ENCODE measurements at places on chromosomes 3 and 15.

GRCh38 chr3:47464588-47464987, 11.2 kb downstream of the SCAP start:
- no peaks in the 10 kb centered on the region for H3K27me3 ChIP-seq
- H3K27ac ChIP-seq = no peak overlapping the region
- peaks cover 2% of the 10 kb centered on the region for H3K4me1 ChIP-seq
- peaks cover 2% of the 10 kb centered on the region for H3K36me3 ChIP-seq
- no peak overlapping the region for H3K4me3 ChIP-seq

GRCh38 chr3:69445024-69445423, 59.1 kb upstream of the FRMD4B start:
- no peaks in the 10 kb centered on the region for H3K36me3 ChIP-seq
- H3K27me3 ChIP-seq = no peaks in the 10 kb centered on the region

DNA sequence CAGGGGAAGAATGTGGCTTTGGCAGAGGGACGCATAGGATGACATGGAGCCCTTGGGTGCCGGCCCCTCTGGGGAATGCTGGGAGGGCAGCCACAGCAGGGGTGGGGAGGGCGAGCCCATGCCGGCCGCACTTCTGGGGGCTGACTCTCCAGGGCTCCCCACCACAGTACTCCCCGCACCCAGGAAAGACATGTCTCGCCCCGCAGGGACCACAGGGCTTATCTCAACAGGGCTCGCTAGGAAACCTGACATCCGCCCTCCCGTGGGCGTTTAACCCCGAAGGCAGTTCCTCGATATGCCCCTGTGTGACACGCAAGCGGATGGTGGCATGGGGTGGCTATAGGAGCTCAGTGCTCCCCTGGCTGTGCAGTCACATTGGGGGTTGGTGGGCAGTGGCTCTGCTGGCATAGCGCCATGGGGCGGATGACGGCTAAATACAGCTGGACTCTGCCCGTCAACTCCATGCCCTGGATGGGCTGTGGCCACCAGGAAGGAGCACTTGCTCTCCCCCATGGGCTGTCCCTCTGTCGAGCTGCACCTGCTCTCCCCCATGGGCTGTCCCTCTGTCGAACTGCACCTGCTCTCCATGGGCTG, 141.4 kb downstream of the ADAMTS17 start:
- no peak overlapping the region for H3K27ac ChIP-seq
- H3K4me1 ChIP-seq = peaks cover 14% of the 10 kb centered on the region
- no peaks in the 10 kb centered on the region for H3K36me3 ChIP-seq

GRCh38 chr15:83284559-83285283, at the start of gene BNC1:
Gene BNC1 (minus strand): TSS chr15:83284664. CDS start chr15:83284628, 36 bp downstream.
- peak within 1 kb of the TSS; percentile 39 for H3K4me3 ChIP-seq
- H3K27ac ChIP-seq = no peak within 1 kb of the TSS
- H3K36me3 ChIP-seq = no peaks in the 10 kb centered on the region
- no peak for DNase-seq
- H3K4me1 ChIP-seq = no peaks in the 10 kb centered on the region

DNA sequence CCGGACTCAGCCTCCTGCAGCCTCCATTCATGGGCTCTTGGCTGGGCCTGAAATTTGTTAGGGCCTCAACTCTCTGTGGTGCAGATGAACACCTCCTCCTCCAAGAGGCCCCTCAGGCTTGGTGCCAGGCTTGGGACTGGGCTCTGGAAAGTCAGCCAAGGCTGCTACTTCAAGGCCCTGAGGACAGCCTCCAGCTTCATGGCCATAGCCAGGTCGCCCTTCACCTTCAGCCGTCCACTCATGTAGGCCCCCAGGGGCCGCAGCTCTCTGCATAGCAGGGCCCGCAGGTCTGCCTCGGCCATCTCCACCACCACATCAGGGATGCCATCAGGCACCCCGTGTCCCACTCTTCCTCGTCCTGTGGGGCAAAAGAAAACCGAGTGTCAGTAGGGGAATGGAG, 8.3 kb downstream of the STOML1 start:
- no peak overlapping the region for H3K4me3 ChIP-seq
- no peaks in the 10 kb centered on the region for H3K27me3 ChIP-seq
- no peak overlapping the region for H3K27ac ChIP-seq
- no peaks in the 10 kb centered on the region for H3K36me3 ChIP-seq

DNA sequence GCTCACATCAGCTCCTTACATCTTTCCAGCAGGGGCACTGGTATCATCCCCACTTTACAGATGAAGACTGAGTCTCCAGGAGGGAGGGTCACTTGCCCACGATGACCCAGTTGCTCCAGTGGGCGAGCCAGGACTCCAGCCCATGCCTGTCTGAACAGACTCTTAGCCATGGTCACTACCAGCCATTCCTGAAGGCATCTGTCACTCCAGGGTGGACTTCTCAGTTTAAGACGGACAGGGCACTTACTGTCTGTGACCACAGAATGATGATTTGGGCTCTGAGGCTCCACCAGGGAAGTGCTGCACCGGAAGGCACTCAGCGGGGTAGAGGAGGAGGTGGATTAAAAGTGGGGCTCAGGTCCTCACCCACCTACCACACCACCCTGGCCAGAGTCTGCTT, 104.0 kb upstream of the SLC6A6 start:
- no peak overlapping the region for H3K27ac ChIP-seq
- H3K4me1 ChIP-seq = no peaks in the 10 kb centered on the region
- H3K36me3 ChIP-seq = no peaks in the 10 kb centered on the region
- no peak overlapping the region for H3K4me3 ChIP-seq

Measured in liver (tissue), 10 donors.